T1000 (cell line): ENCODE measurements at places on chromosomes 12 and 14.

DNA sequence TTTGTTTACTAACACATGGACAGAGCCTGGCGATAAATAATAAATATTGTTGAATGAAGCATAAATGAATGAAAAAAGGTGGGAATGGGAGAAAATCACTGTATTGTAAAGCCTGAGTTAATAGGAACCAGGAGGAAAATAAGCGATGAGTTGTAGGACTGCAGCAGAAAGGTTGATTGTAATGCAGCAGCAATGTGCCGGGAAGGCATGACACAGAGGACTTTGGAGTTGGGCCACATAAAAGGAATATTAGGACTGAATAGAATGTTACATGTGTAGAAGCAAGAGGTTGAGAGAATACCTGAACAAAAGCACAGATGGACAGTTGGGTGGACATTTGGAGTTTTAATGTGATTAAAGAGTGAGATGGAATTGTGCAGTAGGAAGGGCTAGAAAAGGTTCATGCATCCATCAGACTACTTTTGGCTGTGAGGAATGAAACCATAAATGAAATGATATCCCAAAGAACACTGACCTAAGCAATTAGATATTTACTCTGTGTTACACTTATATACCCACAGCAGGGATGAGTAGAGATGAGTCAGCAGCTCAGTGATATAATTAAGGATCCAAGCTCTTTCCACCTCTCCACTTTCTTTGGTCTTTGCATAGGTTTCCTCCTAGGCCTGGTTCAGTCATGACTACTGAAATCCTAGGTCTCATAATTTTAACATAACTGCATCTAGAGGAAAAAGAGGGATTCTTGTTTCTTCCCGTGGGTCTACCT, 55.4 kb downstream of the CCER1 start:
- no peak for DNase-seq

- no peak for DNase-seq
Measured at GRCh38 chr14:58055497-58056010, 96.5 kb downstream of the ARMH4 start.

DNA sequence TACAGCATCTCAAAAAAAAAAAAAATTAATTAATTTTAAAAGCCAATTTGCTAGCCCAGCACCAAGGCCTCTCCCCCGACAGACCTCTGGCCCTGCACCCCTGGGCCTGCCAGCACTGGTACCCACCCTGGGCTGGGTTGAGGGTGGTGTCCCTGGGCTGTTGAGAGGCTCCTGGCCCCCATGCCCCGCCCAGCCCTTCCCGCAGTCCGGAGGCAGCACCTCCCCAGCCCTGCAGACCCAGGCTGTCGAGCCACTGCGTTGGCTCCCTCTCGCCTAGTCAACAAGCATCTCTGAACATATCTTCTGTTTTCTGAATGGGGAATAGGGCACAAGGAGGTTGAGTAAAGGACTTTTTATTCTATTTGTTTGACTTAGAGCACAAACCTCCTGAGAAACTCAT, 87.1 kb downstream of the FBXL14 start:
- DNase-seq = no peak

DNA sequence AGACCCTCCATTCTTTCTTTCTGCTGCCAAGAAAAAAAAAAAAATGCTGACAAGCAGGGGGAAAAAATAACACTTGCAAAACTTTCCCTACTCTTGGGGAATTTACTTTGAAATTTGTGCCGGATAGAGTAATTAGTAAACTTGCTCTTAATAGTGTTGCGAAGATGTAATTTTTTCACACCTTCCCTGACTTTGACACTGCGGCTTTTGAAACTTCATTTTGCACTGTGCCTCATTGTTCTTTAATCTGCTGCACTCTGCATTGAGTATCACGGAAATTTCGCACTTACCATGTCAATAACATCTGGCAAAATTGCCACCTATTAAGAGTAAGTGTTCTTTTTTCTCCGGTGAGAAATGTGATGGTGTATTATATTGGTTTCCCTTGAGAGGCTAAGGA, 596.1 kb downstream of the VRK1 start:
- no peak for DNase-seq

DNA sequence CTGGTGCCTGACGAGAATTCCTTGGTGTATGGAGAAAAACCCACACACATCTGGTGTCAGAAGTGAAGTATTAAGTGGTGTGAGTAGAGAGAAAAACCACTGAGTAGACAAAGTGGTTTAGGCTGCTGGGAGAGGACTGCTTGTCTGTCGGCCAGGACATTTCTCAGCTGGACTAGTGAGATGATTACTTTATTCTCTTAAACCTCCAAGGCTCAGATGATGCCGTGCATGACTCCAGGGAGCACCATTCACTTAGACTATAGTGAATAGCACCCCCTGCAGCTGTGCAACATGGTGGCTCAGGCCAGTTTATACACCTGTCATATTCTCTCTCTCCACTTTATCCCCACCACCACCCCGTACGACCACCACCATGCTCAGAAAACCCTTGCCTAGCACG, 28.5 kb upstream of the NFYB start:
- no peak for DNase-seq

DNA sequence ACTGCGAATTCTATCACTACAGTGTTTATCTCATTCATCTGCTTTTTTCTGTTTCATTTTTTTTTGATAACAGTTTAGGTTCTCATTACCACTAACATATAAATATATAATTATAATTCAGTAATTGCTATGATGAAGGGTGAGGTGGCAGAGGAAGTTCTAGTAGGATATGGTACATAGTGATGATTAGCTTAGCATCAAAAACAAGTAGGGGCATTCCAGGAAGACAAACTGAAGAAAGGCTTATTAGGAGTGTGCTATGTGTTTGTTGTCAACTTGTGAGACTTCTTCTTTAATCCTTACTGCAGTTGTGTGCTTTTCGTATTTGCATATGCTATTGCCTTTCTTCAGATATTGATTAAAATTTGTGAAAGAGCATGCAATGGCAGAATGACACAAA, 20.6 kb downstream of the FUT8 start:
- no peak for DNase-seq

DNA sequence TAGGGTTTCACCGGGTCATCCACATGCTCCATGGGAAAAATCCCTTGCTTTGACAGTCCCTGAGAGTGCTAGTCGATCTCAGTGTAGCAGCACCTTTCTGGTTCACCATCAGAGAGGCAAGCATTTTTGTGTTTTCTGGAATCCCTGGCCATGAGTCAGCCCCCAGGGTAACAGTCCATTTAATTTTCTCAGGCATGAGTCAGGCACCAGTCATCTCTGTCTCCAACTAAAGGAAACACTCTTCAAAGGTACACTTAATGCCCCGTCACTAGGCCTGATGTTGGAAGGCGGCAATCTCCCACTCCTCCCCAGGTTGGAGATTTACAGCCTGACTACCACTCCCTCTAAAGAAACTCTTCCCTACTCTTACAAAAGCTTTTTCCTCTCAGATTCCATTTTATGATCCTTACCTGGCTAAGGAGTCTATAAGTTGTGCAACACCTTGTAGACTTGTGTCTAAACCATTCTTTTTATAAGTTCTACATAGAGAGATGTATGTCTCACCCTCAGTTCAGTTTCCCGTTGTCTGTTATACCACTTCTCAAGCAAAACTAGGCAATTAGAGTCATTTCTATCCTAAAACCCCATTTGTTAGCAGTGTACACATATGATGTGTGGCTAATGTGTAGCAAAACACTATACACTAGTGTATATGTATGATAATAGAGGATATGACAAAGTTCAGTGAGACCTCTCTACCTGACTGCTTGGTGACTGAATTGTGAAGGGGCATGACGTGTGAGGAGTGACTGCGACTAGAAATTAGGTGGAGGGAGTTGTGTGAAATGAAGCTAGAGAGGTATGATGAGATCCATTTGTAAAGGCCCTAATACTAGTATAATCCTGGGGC, 24.6 kb downstream of the TMEM19 start:
- peak; percentile 49 for DNase-seq

GRCh38 chr14:55097881-55098560, 31.0 kb upstream of the LGALS3 start:
- DNase-seq = no peak

DNA sequence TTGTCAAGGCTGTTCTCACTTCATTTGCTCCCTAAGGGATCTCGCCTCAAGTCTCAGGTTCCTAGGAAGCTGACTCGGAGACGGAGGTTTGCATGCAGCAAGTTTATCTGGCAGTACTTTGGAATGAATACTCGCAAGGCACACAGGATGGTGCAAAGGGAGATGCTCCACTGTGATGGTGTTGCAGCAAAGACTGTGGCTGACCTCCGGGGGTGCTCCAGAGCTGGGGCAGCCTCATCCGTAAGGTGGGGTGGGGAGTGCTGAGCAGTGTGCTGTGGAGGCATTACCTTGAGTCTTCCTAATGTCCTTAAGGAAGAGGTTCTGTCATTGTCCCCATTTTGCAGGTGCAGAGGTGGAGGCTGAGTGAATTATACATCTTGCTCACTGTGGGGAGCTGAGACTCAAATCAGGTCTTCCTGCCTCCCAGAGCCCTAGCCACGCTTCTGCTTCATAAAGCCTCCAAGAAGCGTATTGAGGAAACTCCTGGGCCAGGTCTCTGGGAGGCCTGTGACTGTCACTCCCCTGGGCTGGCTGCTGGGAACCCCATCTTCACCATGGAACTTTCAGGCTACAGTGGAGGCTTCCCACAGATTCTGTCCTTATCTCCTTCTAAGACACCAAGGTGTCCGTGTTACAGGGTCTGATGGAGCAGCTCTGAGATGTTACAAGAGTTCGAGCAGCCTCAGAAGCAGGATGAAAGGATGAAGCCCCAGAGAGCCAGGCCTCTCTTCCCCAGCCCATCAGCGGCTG, 39.5 kb downstream of the GALNT16 start:
- DNase-seq = no peak

DNA sequence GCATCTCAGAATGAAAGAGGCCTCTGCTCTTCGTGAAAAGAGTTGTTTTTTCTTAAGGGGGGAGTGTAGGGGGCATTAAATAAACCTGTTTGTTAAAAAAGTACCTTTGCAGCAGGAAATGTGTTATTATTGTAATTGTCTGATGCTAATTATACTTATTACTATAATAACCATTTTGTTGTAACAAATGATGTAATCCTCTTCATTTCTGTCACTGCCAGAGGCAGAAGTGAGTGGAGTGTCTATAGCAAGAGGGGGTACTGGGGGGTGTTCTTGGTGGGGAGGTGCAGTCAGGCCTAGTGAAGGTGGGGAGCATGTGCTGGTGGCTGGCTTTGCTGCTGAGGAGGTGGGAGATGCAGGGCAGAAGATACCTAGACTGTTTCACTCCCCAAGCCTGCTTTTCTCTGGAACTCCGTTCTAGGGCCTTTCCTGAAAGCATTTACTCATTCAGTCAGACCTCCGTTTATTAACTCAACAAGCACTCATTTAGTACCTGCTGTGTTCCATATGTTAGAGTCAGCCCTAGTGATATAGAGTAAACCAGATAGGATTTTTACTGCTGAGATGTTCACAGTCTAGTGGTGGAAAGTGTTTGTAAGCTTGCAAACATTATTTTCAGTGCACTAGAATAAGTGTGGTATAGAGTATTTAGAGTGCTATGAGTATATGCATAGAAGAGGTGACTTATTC, 77.5 kb upstream of the CISTR start:
- no peak for DNase-seq

- DNase-seq = no peak
Measured at GRCh38 chr12:105057174-105057573, 27.1 kb downstream of the ALDH1L2 start.

- no peak for DNase-seq
Measured at GRCh38 chr12:52907092-52907810, 2.4 kb upstream of the KRT8 start.

DNA sequence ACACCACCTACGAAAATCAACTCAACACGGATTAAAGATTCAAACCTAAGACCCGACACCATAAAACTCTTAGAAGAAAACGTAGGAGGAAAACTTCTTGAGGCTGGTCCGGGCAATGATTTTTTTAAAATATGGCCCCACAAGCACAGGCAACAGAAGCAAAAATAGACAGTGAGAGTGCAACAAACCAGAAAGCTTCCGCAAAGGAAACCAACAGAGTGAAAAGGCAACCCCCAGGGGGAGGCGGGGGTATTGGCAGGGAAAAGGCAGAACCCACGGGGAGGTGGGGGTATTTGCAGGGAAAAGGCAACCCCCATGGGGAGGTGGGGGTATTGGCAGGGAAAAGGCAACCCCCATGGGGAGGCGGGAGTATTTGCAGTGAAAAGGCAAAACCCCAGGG, 20.5 kb upstream of the FBRSL1 start:
- DNase-seq = no peak

- DNase-seq = no peak
Measured at GRCh38 chr12:4643747-4644146, 5.1 kb downstream of the AKAP3 start.

- no peak for DNase-seq
Measured at GRCh38 chr12:68800294-68800693, 7.7 kb upstream of the MDM2 start.

DNA sequence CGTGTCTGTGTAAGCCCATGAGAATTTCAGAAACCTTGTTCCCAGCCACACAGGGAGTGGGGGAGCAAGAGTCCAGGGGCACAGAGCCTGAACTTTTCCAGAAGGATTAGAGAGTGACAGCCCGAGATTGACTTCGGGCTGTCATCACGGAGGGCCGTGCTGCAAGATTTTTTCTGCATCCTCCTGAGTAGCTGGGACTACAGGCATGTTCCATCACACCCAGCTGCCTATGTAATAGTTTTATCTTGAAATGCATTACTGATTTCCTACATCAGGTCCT, 14.4 kb downstream of the EVL start:
- DNase-seq = no peak

DNA sequence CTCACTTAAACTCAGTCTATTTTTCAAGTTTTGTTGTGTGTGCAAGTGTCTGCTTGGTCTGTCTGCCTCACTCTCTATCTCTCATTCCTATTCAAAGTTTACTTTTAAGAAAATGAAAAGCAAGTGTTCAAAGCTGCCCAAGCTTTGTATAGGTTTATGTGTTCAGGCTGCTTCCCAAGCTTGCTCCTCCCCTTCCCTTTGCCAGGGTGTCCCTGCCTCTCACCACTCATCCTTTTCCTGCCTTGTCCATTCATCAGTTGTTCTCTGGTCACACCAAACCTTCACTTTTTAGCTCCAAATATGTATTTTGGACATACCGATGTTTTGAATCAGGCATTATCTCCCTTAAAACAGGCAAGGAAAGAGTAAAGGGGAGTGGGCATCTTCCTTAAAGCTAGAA, 41.3 kb downstream of the STK38L start:
- no peak for DNase-seq

DNA sequence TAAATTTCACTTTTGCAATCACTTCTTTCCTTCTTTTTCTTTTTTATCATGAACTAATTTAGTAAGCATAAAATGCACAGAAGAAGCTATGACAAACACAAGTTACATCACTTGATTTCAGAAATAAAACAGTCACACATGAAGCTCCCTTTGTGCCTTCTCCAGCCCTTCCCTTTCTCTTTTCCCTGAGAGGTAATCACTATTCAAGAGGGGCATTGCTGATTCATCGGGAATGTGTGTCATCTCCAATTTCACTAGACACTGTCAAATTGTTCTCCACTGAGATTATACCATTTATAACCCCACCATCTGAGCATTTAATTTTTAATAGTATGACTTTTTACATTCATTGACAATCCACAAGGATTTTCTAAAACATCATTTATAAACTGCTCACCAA, 91.6 kb upstream of the PTPRQ start:
- DNase-seq = no peak

GRCh38 chr14:24941719-24942118, 108.2 kb downstream of the STXBP6 start:
- DNase-seq = no peak

GRCh38 chr14:66038618-66039017, 447.6 kb upstream of the CCDC196 start:
- DNase-seq = no peak
